Foreskin melanocyte (primary cell): ENCODE measurements at places on chromosomes 3 and 15.

GRCh38 chr3:49470714-49471420 lies 800 bp downstream of the DAG1 start:
- DNase-seq, result no peak

GRCh38 chr3:141058996-141059395 lies 7.8 kb downstream of the SPSB4 start:
- no peak for DNase-seq

DNA sequence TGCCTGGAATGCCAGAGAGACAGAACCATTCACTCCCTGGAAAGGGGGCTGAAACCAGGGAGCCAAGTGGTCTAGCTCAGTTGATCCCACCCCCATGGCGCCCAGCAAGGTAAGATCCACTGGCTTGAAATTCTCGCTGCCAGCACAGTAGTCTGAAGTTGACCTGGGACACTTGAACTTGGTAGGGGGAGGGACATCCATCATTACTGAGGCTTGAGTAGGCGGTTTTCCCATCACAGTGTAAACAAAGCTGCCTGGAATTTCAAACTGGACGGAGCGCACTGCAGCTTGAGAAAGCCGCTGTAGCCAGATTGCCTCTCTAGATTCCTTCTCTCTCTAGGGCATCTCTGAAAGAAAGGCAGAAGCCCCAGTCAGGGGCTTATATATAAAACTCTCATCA lies 310.7 kb upstream of the DPPA4 start:
- DNase-seq, result no peak

DNA sequence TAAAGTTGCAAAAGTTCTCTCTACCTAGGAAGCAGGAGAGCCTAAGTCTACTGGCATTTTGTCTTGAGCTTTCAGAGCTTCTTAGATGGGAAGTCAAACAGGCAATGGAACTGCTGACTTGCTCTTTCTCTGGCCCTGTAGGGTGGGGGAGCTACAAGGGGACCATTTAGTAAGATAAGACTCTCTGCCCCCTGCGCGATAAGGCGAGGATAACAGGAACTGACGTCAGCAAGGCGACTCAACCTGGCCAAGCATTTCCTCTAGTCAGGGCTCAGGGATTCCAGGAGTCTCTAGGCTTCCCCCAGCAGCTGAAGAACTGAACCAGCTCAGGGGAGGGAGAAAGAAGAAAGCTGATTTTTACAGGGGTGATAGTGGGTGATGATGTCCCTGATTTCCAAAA lies 5.8 kb downstream of the RARB start:
- no peak for DNase-seq

DNA sequence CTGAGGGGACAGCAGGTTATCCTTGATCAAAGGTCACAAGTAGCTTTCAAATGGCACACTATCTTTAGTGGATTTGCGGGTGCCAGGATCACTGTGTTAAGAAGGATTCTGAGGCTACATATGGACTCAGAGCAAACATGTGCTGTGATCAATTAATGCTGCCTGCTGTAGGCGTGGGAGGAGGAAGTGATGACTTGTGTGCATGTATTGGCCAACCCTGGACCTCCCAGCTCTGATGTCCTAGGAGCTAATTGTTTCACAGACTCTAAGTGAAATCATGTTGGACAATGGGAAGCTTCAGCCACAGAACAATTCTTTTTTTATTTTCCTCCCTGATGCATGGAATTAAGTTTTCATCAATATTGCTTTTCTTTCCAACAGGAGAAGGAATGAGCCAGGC lies 24.4 kb downstream of the FAH start:
- DNase-seq, result no peak

DNA sequence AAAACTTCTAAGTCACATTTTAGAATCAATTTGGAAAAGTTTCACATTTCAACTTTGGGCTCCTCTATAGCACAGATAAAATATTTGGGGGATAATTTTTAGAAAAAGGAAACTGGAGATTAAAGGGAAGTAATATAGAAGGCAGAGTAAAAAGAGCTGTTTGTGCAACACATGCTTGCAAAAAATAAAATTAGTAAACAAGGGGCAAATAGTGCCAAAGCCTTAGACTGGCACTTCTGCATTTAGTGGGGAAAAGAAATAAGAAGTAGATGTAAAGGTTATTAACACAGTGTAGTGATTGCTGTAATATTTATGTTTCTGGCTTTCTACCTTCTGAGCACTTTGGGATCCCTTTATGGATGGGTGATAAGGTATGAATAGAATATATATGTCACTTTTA lies 246.6 kb downstream of the CBLB start:
- DNase-seq, result no peak

DNA sequence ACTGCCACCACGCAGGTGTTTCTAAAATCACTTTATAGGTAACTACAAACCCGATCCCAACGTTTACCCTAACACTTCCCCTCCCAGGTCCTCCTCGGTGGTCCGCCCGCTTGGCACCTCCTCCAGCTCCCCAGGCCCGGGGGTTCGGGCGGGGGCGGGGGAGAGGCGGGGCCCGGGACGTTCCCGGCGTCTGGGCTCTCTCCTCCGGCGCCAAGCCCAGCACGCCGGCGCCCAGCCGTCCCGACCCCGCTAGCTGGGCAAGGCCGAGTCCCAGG lies 562 bp downstream of the CGGBP1 start:
- DNase-seq, result no peak

DNA sequence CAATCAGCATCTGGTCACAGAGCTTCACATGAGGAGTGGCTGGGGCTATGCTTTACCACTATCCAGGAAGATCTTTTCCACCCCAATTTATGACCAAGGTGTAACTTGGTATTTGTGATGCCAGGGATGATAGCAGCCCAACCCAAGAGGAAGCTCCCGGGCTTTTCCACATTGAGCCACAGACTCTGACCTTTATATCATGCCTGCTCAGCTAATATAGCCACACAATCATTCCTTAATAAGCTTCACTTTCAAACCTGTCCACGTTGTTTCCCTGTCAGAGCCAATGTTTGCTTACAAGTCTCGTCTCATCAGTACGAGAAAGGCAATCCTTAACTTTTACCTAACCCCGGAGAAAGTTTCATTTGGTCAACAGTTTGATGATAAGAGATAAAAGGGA lies 330.9 kb downstream of the SHQ1 start:
- no peak for DNase-seq

DNA sequence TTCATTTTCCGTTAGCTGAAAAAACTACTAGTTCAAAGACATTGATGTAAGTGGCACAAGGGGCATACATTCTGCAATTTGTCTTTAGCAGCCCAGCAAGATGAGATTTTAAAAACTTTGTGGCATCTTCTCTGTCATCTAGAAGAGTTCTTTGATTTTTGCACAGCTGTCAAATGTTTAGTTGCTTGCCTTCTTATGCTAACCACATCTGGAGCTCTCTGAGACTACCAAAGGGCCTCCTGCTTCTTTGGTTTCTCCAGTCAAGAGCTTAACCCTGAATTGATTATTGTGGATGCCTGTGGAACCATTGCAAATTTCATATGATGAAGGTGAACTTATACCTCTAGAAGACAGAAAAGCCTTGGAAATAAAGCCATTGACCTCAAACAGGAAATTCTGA lies 468.7 kb upstream of the RGMA start:
- DNase-seq, result no peak

GRCh38 chr15:50907601-50908208 lies 778 bp upstream of the AP4E1 start:
- peak; percentile 18 for DNase-seq

DNA sequence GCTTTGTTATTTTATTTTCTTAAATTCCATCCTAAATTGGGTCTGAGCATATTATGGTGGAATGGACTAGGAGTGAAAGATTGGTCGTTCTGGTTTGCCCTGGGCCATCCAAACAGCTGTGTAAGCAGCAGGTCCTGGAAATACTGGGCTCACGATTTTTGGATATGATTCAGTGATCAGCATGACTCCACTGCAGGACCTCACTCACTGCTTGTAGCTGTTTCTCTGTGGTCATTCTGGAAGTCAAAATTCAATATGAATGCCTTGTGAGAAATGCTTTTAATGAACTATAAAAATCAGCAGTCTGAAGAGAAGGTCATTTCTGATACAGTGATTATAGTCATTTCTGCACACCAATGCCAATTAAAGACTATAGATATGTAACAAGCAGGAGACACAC lies 185.0 kb downstream of the RBMS3 start:
- DNase-seq, result peak; percentile 40

GRCh38 chr3:11434563-11435096 lies 162.4 kb downstream of the ATG7 start:
- no peak for DNase-seq

- DNase-seq, result no peak
Measured at GRCh38 chr3:39346785-39347585, 17.5 kb downstream of the CCR8 start.

DNA sequence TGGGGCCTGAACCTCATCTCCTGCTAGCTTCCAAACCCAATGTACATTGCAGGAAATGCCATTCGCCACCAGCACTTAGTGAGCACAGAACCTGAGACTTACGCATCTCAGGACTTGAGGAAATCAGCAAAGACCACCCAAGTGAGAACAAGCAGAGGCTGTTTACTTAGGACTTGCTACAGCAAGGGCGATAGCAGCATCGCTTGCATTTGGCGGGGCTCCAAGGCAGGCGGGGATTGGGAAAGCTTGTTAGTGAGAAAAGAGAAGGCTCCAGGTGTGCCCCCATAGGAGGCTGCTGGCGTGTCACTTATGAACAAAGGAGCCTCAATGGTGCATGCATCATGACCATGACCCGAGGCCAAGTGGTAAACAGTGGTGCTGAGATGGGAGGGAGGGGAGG lies 19.7 kb downstream of the SLC6A20 start:
- DNase-seq, result no peak

DNA sequence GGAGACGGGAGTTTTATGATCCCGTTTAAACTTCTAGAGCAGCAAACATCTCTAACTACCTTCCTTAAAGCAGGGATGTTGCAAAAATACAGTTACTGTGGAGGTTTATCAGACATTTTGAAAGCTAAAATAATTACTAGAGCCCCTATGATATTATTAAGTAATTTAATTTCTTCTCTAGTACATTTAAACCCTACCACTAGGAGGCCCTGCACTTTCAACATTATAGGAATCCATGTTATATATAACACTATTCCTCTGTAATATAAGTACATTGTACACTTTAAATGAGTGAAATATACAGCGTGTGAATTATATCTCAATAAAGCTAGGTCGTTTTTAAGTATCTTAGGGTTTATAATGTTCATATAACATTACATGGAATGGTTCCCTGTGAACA lies 11.5 kb downstream of the SETMAR start:
- no peak for DNase-seq

DNA sequence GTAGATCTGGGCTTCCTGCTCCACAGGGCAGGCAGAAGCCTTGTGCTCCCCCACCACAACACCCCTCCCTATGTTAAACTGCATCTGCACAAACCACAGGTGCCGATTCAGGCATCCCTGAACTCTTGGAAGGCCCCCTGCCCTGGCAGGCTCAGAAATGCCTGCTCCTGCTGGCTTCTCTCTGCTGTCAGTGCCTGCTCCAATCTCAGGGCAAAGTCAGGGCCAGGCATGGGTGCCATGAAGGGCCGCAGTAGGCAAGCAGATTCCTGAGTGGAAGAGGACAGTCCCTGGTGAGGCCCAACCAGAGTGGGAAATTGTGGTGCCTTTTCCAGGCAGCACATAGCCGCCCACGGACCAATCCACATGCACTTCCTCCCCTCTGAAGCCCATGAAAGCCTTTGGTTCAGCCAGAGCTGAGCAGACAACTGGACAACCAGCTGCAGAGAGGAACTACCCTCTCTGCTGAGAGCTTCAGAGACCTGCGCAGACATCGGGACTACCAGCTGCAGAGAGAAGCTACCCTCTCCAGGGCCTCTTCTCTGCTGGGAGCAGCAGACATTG lies 13.6 kb downstream of the PRR20G start:
- no peak for DNase-seq

DNA sequence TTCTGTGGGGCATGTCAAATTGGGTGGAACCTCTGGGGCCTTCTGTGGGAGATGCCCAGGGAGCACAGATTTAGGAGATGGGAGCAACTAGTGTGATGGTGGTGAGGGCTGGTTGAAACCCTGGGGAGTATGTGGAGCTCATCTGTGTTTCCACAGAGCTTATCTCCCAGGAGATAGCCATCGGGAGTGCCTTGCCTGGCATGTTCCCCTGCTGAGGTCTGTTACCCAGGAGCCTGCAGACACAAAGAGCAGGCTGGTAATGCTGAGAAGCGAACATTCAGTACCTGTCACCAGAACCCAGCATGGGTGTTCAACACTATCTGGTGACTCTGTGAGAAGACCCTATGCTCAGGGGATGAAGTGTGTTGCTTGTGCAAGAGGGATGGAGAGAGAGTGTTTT lies 85.0 kb downstream of the CLSTN2 start:
- no peak for DNase-seq

DNA sequence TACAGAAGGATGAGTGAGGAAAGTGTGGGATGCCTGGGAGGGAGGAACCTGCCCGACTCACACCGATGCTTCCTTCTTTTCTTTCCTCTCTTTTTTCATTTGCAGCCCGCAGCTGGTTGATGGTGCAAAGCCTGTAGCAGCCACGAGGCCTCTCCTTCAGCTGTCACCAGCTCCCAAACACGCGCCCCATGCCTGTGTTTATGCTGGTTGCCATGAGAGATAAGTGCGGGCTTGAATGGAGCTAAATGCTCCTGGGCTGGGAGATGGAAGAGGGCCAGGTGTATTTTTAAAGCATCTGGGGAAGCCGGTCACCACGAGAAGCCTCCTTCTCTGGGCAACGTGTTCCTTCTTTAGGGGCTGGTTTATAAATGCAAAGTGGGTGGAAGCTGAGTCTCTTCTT lies 9.3 kb downstream of the COLQ start:
- DNase-seq, result no peak

- no peak for DNase-seq
Measured at GRCh38 chr3:175651716-175652115, 792.6 kb downstream of the NAALADL2 start.

DNA sequence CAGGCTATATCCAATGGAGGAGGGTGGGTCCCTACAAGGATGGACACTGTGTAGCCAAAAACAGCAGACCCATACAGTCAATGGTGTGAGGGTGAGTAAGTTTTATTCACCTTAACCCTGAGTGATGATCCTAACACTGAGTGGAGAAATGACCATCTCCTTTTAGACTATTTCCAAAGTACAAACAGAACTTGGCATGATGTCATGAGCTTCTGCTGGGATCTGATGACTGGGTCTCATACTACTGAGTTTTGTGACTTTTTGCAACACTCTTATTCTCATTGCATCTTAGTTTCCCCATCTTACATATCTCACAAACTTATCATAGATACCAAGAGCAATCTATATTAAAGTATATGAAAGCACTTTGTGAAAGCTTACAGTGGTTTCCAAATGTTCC lies 330.3 kb upstream of the CFAP20DC start:
- no peak for DNase-seq

DNA sequence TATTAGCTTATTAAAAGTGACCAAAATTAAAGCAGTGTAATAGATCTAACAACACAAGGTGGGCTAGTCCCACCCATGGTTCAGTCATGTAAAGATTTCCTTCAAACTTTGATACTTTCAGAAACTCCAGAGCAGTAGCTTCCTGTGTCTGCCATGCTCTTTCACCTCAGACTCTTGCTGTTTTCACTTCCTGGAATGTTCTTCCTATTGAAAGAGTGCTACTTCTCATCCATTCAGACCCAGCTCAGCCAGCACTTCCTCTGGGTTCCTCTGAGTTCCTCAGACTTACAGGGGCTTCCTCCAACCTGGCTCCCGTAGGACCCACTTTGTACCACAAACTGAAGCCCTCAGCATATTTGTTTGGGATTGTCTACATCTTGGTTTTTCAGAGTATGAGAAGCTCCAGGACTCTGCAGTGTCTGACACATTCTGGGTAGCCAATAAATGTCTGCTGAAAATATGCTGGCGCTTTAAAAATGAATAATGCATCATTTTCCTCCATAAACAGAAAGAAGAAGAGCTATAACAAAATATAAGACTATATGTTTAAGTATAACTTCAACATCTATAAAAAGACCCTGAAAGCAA lies 18.0 kb downstream of the NCEH1 start:
- DNase-seq, result no peak

- no peak for DNase-seq
Measured at GRCh38 chr3:104825116-104825515, 541.6 kb upstream of the ALCAM start.
